ENCODE measurements at places on chromosomes 16 and 17. TPM values are rescaled to one million over a fixed set of nuclear protein-coding genes. Genes with fewer than 3 reads are reported as not detected.

DNA sequence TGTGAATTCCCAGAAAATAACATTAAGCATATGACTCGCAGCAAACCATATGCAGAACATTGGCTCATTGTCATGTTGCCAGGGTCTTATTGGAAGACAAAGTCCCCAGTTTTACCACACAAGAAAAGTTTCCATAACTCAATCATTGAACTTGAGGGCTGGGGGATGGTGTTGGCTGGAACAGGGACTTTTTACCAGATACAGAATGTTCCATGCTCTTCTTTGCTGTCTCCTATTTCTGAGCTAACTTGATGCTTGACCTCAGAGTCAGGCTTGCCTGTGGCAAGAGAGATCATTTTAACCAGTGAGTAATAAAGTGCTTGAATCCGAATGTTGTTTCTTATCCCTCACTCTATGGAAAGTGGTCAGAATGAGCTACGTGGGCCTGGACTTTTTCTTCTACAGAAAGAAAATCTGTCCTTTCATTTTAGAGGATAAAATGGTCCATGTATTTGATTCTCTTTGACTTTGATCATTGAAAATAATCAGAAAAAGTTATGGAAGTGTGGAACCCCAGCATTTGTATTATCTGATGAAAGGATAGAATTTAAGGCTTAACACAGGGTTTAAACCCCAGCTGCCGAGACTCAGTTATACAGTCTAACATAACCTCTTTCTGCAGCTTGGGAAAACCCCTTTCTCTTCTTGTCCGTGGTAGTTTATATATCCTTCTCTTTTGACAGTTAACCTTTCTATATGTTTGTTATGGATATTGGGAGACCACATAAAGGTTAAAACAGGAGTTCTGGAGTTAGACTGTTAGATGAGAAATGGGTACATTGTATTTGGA is 67.0 kb downstream of the TUBD1 start:
- DNase-seq = peak; percentile 60

DNA sequence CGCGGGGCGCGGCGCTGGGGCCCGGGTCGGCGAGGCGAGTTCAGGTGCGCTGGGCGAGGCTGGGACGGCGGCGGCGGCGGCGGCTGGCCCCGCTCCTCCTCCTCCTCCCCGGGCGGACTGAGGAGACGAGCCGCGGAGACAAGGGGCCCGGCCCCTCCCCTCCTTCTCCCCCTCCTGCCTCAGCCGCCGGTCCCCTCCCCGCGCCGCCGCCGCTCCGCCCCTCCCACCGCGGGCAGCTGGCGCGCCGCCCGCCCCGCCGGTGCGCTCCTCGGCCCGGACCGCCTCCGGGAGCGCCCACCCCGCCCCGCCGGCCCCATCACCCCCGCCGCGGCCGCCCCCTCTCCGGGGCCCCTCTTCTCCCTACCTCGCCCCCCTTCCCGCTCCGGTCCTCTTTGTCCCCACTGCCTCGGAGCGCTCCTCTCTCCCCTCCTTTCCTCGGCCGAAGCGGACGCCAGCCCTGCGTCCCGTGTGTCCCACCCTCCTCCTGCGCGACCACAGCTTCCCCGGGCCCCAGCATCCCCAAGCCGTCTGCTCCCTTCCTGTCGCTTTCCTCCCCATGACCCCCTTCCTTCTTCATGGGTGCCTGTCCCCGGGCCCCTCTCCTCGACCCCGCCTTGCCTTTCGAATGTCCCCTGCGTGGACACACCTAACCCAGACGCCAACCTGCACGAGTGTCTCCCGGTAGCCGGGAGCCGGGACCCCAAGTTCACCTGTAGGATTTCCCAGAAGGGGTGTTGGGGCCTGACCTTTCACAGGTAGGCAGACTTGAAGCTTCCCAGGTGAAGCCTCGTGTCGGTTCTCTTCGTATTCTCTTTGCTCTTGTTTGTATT is at the start of gene TOX3:
TOX3 (minus strand) TSS at position 140 of the 830 bp plus-strand sequence. CDS start 420 bp downstream, outside the sequence.
- peak; percentile 48 for DNase-seq

DNA sequence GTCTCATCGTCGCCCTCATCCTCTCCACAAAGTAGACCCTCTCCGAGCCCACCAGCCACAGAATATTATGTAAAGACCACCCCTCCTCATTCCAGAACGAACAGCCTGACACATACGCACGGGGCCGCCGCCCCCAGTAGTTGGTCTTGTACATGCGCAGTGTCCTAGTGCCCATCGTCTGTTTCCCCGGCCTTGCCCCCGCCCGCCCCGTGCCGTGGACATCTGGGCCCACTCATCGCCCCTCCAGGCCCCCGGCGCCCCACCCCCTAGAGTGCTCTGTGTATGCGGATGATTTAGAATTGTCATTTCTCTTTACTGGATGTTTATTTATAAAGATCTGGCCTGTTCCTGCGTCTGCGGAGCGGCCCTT is 475 bp upstream of the AMDHD2 start:
- no peak for DNase-seq

DNA sequence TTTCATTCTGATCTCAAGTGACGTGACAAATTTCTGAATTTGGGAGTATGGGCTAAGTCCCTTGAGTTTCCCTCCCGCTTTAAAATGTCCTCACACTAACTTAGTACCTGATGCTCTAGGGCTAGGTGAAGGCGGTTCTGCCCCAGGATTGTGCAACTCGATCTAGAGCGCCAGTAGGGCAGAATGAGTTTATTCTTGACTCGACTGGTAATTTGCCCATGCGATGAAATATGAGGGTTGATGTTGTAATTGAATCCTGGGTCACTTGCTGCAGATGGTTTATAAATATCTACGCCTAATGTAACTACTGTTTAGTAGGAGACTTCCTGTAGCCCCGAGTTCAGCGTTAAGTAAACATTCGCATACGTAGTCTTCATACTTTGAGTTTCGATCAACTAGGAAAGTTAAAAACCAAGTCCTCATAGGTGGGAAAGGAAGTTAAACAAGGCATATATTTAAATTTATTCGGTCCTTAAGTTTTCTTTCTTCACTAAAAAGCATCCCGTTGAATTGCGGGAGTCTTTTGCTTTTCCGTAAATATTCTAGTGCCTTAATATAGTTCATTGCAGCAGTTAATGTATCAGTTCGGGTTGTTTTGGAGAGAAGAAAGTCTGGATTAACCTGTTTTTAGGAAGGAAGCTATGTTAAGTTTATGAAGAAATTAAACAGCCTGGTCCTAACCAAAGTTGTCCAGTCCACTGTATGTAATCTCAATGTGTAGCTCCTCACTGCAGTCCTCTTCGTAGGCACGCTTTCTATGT is 1.6 kb downstream of the CTCF start:
- DNase-seq = peak; percentile 59

- DNase-seq = peak; percentile 31
Observed at GRCh38 chr16:59341368-59341767, 607.3 kb upstream of the GOT2 start.

DNA sequence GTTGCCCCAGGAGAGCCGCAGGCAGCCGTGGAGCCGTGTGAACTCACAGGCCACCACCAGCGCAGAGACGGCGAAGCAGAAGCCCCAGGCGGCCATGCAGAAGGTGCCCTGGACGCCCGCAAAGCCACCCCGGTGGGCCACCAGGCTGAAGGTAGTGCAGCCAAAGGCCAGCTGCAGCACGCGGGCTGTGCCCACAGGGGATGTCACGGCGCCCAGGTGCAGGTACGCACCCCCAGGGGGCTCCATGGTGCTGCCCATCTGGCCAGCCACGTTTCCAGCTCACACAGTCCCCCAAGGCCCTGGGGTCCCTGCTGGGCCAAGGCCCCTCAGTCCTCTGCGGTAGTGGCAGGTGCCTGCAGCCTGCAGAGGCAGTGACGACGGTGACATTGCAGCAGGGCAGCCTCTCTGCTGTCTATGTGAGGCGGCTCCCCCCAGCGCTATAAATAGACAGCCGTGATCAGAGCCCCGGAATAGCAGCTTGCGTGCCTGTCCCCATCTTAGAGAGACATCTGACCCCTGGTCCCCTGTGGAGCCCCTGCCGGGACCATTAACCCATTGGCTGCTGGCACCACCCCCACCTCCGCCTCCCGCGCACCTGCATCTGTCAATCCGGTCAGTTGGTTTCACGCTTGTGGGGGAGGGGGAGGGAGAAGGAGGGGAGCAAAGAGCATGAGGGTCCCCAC is 4.5 kb upstream of the PYCR1 start:
- peak; percentile 89 for DNase-seq

DNA sequence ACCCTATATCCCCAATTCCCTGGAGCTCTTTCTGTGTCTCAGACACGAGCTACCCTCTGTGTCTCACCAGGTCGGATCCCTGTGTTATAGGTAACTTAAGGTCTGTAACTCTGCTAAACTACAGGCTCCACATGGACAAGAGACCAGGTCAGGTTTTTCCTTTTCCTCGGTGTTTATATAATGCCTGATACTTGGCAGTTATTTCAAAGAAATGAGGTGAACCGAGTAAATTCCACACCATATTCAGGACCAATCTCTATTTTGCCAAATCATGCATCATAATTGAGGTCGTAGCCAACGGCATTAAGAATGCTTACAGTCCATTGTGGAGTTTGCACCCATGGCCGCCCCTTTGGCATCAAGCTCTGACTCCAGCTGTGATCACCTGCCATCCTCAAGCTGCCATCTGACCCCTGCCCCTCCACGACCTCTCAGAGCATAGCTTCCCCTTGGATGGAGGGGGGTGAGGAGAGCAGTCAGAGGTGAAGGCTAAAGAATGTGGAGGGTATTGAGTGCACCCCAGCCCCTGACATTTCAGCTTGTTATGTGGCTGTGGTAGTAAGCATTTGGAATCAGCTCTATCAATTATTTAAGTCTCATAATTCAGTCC is 434.7 kb upstream of the RBFOX1 start:
- no peak for DNase-seq

DNA sequence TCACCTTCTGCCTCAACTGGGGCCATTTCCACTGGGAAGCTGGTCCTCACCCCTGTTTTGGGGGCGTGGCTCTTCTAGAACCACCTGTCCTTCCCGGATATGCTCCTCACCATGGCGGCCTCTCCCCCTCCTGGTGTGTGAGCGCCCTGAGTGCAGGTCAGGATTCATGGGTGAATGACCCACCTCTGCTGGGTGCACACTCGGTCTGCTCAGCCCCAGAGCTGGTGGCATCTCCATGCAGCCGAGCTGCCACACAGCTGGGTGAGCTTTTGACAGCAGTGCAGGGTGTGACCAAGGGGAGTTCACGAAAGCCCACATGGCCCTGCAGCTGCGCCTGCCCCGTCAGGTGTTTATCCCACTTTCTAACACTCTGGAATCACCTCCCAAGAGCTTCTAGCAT is 27.3 kb downstream of the GRIN2C start:
- no peak for DNase-seq

DNA sequence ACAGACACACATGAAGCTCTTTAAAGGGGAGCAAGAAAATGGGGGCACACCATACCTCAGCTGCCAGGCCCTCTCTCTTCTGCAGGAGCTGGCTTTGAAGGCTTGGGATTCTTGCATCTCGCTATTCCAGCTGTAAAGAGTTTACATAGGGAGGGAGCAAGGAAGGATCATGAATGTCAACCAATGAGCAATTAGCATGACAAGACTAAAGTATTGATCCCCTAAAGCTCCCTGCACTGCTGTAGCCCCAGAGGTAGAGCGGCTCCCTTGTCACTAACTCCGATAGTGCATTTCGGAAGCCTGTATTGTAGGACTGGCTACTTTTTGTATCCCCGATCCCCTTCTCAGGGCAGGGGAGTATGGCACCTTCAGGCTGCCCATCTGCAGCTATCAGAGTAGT is 113.4 kb upstream of the PMFBP1 start:
- no peak for DNase-seq

GRCh38 chr17:8836821-8837562 is 30.5 kb downstream of the PIK3R6 start:
- no peak for DNase-seq

DNA sequence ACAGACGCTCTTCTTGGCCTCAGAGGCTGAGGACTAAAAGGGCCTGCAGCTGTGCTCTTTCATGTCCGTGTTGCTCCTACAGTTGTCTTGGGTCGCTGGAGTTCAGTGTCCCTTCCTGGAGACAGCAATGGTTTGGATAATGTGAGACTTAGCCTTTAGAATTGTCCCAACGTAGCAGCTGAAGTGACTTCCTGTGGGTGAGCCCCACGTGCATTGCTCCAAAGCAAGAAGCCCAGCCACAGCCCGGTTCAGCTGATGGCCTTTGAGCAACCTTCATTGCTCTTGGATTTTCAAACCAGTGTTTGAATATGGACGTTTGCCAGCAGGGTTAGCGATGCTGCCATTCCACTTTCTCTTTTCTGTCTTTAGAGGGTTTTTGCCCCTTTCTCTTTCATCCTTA is 19.7 kb downstream of the TMEM11 start:
- peak; percentile 76 for DNase-seq

GRCh38 chr17:22128723-22129122 is 436.4 kb downstream of the KCNJ18 start:
- DNase-seq = no peak

- peak; percentile 62 for DNase-seq
Observed at GRCh38 chr16:71746442-71747046, 22.0 kb upstream of the PHLPP2 start.

DNA sequence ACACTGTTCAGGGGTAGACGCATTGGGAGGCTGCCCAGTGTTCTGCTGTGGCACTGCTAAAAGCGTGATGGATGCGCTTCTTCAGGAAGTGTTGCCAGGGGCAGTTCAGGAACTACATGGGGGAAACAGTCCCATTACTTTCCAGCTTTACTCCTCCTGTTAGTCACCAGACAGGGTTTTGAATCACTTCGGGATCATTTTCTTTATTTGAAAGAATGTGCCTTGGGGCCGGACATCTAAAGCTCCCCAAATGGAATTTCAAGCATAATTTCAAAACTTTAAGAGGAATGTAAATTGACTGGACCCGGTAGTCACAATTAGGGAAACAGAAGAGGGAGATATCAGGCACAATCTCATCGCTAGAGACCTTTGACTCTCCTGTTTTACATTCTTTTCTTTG is 1.3 kb upstream of the KRTAP2-1 start:
- no peak for DNase-seq

GRCh38 chr17:64042700-64043485 is 22.5 kb upstream of the ICAM2 start:
- DNase-seq = no peak

GRCh38 chr17:76871668-76872067 is 3.5 kb downstream of the MGAT5B start:
- no peak for DNase-seq

- no peak for DNase-seq
Observed at GRCh38 chr16:82943371-82943770, 316.6 kb downstream of the CDH13 start.

DNA sequence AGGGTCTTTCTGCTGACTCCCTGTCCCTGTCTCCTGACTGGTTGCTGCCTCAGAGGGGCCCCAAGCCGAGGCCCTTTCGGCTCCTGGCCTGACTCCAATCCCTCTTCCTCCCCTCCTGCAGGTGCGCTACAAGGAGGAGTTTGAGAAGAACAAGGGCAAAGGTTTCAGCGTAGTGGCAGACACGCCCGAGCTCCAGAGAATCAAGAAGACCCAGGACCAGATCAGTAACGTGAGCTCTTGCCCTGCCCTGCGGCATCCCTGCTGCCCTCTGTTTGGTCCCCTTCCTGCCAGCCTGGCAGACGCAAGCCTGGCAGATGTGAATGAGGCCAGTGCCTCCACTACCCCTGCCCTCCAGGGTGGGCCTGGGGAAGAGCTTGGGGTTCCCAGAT is 27.1 kb upstream of the LASP1NB start:
- no peak for DNase-seq

- DNase-seq = peak; percentile 36
Observed at GRCh38 chr17:75619506-75620431, 13.5 kb upstream of the SMIM5 start.

Gene NUDT16L1
- total RNA-seq = 38.2 TPM

Gene ACSM5
- total RNA-seq = not detected

Gene NEK8
- total RNA-seq = 4.1 TPM

Gene FOXN1
- 0.21 TPM for total RNA-seq

Gene SCN4A
- total RNA-seq = 46.2 TPM

Gene PYY
- not detected for total RNA-seq

Gene SLFN5
- total RNA-seq = 9.4 TPM

Gene WNK4
- total RNA-seq = not detected

Gene SMTNL2
- total RNA-seq = 174 TPM

Gene CRHR1
- 0.41 TPM for total RNA-seq

Data from tongue (tissue), 3 donors.